Activated T-helper 1 cell treated with anti-CD3 and anti-CD28 coated beads, Interleukin-2, amount 50 U/mL, for 16 hours (primary cell): ENCODE measurements at places on chromosomes 3 and 15.

DNA sequence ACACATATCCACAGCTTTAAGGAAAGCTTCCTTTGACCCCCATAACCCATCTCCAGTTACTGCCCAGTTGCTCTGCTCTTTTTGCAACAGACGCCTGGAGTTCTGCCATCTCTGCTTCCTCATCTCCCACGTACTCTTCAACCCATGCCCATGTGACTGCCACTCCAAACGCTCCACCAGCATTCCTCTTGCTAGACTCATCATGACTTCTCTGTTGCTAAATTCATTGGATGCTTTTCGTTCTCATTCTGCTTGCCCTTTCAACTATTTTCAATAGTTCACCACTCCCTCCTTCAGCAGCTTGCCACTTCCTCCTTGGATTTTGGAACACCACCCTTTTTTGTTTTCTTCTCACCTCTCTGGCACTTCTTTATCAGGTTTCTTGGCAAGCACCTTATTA lies 2.7 kb upstream of the KNSTRN start:
- DNase-seq, result no peak

GRCh38 chr3:16907243-16907642 lies 22.5 kb downstream of the PLCL2 start:
- DNase-seq, result no peak

GRCh38 chr3:71064291-71064955 lies 519.1 kb downstream of the FOXP1 start:
- DNase-seq, result no peak

DNA sequence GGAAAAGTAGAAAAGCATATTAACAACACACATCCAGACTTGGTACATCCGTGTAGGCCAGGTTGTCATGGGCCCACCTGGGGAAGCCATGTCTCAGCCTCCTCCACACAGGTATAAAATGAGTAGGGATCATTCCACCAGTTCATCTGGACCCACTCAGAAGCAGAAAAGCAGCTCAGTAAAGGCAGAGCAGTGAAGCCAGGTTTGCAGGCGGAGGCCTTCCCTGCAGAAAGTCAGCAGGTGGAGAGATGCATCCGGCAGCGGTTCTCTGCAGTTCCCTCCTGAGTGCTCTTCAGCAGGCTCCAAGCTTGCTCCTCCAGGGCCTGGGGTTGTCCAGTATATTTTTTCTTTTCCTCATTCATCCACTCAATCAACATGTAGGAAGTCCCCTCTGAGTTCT lies 22.1 kb downstream of the LOXL1 start:
- no peak for DNase-seq

DNA sequence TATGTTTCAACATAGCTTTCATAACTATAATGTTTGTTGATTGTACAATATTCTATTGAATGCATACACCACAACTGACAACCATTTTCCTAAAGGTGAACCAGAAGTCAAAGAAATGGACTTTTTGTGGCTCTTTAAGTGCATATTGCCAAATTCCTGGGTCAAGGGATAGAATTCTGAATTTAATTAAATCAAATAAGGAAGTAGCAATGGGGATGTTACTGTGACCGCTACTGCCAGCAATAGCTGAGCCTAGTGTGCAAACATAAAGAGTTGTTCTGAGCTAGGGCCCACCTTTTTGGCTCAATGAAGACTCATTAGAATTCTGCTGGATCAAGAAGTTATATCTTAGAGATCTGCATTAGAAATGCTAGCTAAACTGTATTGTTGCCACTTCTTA lies 17.3 kb upstream of the KBTBD8 start:
- no peak for DNase-seq

DNA sequence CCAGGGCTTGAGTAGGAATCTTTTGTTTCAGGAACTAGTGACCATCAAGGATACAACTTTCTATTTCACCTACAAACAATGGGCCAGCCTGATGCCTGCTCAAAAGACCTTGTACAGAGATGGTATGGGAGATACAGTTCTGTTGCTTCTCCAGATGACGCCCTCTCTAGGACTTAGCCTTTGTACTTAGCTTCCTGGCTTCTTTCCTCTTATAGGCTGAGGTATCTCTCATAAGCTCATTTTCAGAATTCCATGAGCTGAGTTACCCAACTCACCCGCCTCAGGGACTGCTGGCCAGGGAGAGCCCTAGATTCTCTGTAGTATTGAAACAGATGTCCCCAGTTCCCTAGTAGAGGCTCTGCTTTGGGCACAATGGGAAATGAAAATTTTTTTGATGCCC lies 8.6 kb upstream of the ZNF620 start:
- DNase-seq, result no peak

DNA sequence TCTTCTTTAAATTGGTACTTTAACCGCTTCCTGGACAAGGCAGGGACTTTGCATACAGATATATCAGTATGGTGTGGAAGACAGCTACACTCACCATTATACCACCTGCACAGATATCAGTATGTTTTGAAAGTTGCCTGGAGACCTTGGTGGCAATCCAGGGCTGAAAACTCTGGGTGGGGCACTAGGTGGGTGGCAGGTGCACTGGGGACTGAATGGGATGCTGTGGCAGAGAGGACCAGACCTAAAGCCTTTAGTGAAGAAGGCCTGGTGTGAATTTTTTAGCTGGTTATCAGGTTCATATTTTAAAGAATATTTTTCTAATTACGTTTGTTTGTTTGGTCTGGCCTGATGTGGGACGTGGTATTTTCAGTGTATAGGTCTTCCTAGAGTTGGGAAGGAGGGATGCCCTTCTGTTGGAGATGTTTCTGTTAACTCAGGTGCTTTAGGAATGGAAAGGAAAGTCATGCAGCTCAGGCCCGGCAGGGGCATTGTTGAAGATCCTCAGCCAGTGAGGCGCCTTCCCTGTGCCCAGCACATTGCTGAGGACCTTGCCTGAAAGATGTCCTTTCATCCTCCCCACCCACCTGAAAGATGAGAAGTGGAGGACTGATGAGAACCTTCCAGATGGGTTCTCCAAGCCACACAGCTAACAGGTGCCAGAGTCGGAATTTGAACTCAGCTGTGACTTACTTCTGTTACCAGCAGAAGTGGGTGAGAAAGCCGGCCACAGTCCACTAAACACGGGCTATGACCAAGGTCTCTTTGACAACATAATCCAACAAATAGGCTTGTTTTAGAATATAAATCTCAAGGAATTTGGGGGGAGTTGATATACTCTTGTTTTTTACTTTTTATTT lies 77.3 kb downstream of the APBA2 start:
- DNase-seq, result no peak

DNA sequence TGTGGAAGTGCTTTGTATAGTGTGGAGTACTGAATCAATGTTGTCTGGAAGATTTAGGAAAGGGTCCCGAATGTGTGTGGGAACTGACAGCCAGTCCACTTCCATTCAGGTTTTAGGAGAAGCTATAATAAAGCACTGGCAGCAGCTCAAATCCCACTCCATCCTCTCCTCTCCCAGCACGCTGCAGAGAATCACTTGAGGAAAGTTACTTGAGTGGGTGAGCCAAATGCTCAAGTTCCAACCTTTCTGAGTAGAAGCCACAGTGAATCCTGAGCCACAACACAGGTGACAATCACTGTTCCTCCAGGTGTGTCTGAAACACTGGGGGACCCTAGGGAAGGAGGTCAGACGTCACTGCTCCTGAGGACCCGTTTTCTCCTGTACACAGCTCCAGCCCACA lies 106.5 kb downstream of the TIGIT start:
- no peak for DNase-seq

- no peak for DNase-seq
Observed at GRCh38 chr3:195394024-195394423, 48.8 kb downstream of the ACAP2 start.

- DNase-seq, result no peak
Observed at GRCh38 chr15:67024314-67024997, 40.9 kb upstream of the SMAD3 start.

DNA sequence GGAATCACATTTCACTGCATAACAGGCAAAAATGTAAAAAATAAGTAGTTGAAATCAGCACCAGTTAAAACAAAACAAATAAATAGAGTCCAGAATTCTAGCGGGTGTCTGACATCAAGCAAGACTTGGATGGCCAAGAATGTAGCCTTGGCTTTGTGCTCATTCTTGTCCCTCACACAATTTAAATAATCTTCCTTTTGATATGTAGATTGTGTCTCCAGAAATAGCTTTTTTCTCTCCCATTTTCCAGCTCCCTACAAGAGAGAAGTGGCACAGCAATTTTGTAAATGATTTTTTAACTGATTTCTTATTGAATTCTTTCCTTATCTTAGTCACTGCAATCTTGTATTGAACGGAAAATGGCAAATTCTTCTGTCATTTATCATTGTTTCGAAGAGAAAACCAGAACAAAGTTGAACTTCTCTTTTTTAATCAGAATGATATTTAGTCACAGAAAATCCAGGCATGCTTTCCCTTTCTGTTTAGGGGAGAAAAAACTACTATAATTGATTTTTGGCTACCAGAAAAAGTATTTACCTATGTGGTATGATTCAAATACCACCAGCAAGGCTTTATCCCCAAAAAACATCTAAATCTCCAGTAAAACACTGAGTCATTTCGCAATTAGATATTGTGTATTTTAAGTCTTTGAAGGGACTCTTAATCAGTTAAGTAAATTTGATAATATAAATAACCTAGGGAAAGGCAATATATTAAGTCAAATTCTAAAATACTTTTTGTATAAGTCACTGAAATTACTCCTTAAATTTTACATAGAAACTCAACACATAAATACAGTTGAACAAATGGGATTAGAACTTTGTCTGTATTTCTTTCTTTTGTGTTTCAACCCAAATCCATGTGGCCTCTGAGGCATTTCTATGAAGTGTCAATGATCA lies 481.7 kb downstream of the GBE1 start:
- no peak for DNase-seq

GRCh38 chr15:95326431-95327182 lies 1003.9 kb upstream of the NR2F2 start:
- no peak for DNase-seq

DNA sequence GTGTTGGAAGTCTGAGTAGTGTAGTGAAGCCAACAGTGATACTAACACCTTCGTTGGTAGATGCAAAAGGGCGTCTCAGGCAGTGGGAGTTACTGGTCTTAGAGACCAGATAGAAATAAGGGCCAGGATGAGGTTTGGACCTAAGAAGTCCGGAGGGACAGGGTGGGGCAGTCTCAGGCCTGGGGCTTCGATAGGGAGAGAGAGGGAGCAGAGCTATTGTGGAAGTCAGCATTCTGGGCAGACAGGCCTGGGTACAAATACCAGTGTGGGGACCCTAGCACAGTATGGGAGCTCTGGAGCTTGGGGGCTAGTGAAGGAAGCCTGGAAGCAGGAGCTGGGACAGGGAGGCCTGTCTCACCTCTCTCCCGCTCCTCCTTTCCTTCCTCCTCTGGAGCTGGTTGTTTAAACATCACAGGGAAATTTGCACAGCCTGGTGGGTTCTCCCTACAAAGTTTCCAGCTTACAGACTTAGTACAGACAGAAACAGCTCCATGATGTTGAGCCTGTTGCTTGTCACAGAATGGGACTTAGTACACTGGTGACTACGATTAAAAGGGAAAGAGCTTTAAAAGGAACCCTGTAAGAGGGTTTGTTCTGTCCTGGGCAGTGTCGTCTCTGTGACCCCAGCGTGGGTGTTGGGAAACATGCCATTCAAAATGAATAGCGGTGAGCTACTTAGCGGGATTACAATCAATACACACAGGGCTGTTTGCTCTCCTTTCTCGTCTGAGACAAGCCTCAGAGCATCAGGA lies 76.4 kb upstream of the TNFAIP8L3 start:
- no peak for DNase-seq

DNA sequence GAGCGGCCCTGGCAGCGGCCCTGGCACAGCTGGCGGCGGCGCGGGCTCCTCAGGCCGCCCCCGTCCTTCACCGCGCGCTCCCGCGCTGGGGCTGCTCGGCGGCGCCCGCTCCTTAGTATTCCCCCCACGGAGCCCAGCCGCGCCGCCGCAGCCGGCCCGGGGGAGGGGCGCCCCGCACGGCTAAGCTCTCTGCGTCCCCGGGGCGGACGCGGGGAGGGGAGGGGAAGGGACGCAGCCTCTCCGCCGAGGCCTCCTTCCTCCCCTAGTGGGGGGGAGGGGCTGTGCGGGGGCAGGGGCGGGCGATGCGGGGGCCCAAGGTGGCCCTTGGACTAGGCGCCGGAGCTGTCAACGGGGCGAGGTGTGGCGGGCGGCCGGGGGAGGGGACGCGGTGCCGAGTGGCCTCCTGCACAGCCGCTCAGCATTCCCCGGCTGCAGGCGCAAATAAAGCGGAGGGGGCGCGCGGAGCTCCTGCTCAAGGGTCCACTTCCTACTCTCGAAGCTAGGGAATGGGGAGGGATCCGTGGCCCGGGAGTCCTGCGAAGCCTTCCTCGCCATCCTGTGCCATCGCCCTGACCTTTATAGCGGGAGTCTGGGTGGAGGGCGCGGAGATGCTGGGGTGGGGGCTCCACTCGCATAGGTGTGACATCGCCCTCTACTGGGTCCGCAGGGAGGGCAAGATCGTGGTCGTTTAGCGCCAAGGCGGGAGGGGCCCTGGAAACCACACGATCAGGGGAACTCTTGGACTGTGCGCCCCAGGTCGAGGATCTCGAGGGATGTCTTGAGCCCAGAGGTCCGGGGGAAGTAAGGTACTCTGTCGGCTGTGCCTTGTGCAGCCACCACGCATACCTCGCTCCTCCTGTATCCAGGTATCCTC lies 22.2 kb downstream of the EPHB3 start:
- no peak for DNase-seq

DNA sequence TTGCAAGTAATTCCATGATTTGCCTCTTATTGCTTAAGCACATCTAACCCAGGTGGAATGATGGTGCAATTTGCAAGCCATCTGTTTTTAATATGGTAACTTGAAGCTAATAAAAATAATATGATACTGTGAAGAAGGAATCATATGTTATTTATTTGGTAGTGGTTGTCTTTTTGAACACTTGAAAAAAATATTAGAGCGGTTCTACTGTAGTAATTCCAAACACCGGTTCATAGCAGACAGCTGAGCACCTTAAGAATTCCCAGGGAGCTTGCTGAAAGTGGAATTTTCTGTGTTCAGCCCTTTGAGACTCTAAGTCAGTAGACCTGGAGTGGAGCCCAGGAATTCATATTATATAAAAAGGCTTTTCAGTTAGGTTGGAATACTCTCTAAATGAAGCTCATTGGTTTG lies 687.4 kb downstream of the EDEM1 start:
- DNase-seq, result no peak

DNA sequence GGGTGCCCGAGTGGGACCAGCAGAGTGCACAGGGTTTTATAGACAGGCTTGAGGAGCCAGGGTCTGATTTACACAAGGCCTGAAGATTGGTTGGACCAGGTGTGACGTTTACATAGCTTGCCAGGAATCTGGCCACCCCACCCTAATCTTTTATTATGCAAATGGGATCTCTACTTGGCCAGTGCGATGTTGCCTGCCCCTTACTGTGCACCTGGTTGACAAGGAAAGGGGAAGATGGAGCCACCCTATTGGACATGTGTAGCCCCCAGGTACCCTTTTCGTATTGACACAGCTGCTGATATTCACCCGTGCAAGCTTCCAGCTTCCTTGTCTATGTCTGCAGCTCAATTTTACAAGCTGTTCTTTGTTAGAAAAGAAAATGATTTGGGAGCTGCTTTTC lies 132.0 kb downstream of the ARNT2 start:
- DNase-seq, result no peak

- DNase-seq, result no peak
Observed at GRCh38 chr15:76752549-76752948, 152.6 kb downstream of the SCAPER start.

- no peak for DNase-seq
Observed at GRCh38 chr15:71651750-71652186, 158.6 kb upstream of the NR2E3 start.

GRCh38 chr15:89554247-89554646 lies 21.0 kb upstream of the TICRR start:
- DNase-seq, result no peak
